ENCODE measurements at places on chromosomes 5 and 9.
A peak's percentile ranks its signal among the peaks of the same experiment; 100 is the strongest.

DNA sequence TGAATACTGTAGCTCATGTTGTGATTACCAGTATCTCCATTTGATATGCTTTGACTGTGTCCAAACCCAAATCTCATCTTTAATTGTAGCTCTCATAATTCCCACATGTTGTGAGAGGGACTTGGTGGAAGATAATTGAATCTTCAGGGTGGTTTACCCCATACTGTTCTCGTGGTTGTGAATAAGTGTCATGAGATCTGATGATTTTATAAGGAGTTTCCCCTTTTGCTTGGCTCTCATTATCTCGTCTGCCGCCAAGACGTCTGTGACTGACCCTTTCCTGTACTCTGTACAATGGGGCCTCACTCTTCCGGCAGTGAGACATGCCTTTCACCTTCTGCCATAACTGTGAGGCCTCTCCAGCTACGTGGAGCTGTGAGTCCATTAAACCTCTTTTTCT is 59.3 kb downstream of the TRIO start:
- no peak for DNase-seq

- no peak for DNase-seq
These were observed 5.3 kb downstream of the SLC1A1 start for GRCh38 chr9:4495537-4495936.

DNA sequence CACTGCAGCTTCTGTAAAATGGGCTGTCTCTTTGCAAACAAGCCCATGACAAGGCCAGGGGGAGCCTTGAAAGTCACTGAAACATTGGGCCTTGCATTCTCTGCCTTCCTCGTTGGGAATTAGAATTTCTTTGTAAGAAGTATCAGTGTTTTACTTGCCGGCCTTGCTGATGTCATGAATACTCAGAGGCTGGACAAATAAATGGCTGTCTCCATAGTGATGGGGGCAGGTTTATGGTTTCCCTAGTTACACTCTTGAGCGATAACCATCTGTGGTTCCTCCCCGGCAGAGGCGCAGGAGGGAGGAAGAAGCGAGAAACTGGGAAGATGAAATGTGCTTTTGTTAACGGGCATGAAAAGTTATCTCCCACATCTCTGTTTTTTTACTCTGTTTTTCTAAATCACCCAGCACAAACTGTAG is 272.7 kb upstream of the PANK3 start:
- DNase-seq: no peak

DNA sequence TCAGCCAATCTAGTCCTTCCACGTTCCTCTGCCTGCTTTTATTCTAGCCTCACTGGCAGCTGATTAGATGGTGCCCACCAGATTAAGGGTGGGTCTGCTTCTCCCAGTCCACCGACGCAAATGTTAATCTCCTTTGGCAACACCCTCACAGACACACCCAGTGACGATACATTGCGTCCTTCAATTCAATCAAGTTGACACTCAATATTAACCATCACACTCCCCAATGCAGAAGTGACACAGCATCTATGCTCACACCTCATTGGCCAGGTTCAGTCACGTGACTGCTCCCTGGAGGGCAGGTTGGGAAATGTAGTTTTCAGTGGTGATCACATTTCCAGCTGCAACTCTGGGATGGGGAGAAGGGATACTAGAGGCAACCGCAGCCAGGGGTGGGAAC is 13.0 kb downstream of the SUSD3 start:
- peak; percentile 29 for DNase-seq

- DNase-seq: no peak
These were observed 437 bp upstream of the TRIM41 start for GRCh38 chr5:181222630-181223057.

DNA sequence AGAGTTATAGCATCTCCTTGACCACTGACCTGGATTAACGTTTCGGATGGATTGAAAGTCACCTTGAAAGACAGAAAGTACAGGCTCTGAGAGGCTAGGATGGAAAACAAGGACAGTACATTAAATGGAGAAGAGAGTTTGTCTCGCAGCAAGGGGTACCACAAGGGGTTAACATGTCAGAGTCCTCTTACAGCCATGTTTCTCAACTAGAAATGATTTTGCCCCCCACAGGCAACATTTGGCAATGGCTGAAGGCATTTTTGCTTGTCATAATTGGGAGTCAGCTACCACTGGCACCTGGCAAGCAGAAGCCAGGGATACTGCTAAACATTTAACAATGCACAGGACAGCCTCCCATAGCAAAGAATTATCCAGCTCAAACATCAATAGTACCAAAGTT is 90.8 kb upstream of the EQTN start:
- no peak for DNase-seq

DNA sequence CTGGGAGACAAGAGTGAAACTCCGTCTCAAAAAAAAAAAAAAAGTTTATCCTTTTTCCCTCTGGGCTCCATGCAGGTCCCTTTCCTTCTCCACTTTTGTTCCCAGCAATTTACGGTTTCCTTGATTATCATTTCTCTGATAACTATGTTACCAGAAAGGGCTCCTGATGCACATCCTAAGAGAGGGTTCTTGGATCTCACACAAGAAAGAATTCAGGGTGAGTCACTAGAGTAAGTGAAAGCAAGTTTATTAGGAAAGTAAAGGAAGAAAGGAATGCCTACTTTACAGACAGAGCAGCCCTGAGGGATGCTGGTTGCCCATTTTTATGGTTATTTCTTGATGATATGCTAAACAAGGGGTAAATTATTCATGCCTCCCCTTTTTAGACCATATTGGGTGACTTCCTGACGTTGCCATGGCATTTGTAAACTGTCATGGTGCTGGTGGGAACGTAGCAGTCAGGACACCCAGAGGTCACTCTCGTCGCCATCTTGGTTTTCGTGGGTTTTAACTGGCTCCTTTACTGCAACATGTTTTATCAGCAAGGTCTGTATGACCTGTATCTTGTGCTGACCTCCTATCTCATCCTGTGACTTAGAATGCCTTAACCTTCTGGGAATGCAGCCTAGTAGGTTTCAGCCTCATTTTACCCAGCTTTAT is 13.5 kb upstream of the MELK start:
- no peak for DNase-seq

DNA sequence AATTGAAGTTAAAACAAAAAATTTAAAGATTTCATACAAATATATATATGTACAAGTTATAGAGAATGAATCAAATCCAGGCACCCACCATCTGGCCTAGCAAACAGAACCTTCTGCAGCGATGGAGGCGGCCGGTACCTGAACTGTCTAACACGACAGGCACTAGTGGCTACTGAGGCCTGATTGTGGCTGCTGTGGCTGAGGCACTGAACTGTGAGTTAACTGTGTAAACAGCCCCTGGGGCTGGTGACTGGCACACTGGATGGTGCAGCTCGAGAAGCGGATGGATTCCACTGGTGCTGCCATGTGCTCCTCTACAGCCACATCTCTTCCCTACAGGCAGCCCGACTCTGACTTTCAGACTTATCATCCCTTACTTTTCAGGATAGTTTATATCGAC is 82.4 kb downstream of the RAPGEF1 start:
- DNase-seq: no peak

GRCh38 chr5:154351141-154351540 is 94.7 kb upstream of the SAP30L start:
- no peak for DNase-seq

DNA sequence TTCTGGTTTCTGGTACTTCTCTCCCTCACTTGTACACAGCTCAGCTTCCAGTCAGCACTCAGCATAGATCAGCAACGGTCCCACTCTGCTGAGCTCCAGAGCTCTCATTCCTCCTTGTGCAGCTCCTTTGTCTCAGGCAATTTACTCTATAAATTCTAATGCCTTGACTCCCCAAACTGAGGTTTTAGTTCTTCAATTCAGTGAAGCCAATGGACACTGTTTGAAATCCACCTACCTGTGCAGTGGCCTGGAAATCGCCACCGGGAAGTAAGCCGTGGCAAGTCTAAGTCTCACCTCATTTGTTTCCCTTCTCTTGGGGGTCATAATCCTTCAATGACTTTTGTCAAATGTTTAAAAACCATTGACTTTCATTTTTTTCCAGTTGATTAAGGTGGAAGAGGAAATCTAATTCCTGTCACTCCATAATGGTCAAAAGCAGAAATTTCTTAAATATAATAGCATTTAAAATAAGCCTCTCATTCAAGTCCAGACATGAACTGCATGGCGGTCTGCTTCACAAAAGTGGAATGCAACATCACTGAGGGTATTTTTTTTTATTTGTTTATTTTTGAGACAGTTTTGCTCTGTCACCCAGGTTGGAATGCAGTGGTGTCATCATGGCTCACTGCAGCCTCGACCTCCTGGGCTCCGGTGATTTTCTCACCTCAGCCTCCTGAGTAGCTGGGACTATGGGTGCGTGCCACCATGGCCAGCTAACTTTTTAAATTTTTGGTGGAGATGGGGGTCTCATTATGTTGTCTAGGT is 79.6 kb downstream of the C7 start:
- no peak for DNase-seq

- DNase-seq: no peak
These were observed 268.8 kb upstream of the NREP start for GRCh38 chr5:112025757-112026156.

GRCh38 chr5:10789726-10790125 is 28.7 kb upstream of the DAP start:
- no peak for DNase-seq

- DNase-seq: no peak
These were observed 354.5 kb upstream of the IZUMO3 start for GRCh38 chr9:24900179-24900578.

- DNase-seq: peak; percentile 63
These were observed 220.8 kb downstream of the SNX18 start for GRCh38 chr5:54738118-54738972.

DNA sequence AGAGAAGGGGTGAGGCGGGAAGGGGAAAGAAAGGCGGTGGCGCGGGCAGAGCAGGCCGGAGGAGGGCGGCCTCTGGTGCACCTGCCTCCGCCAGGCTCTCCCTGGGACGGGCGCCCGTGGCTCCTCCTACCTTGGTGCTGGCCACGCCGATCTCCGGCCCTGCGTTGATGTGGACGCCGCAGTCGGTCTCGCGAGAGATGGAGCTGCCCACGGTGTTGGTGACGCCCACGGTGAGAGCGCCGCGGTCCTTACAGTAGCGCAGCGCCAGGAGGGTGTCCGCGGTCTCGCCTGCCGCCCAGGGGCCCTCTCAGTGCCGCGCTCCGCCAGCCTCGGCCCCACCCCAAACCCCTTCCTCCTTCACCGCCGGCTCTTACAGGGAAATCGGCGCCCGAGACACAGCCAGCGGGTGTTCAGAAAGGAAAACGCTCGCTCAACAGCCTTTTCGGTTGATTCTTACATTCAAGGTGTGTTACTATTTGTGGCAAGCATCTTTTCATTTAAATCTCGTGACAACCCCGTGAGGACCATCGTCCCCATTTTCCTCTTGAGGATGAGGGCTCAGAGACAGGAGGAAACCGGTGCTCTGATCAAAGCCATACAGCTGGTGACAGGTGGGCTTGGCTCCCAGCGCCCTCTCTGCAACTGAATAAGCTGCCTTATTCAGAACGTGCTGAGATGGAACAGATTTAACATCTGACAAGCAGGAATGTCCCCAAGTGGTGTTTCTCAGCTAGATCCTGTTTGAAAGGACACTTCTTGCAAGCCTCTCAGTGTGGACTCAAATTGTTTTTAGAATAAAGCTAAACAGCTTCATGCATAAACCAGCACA is 22.0 kb upstream of the MAPK9 start:
- peak; percentile 80 for DNase-seq

GRCh38 chr9:72351538-72352453 is 13.2 kb downstream of the ZFAND5 start:
- no peak for DNase-seq

DNA sequence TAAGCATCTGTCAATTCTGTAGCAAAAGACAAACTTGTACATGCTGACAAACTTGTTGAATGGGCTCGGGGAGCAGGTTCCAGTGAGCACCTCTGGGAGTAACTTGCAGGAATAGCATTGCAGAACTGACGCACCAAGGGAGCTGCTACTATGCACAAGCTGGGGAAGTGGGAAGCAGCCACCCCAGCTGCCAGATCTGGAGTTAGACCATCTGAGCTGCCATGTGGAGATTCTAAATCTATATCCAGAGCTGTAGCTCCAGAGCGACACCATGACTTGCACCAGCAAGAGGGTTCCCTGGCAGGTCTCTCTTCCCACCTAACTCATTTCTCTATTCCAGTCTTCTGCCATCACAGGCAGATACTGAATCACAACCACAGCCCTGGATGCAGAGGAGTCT is 346.0 kb upstream of the PANK3 start:
- DNase-seq: no peak

DNA sequence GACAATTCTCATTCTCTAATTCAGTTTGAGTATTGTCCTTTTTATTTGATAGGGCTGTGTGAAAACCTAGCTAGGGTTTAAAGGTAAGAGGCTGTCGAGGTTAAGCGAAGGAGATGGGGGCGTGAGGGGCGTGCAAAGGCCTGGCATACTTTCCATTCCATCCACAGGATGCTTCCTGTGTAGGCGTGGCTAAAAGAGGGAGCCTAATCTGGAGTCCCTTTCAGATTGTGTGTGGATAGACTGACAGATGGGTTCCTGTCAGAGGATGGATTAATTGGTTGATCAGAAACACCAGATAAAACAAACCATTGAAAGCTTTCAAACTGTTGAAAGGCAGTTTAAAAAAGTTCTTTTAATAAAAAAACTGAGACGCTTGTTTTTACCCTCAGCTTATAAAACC is 1.1 kb upstream of the ELL2 start:
- no peak for DNase-seq

GRCh38 chr5:40227366-40227765 is 452.3 kb upstream of the PTGER4 start:
- no peak for DNase-seq

GRCh38 chr5:17666726-17667235 is 32.5 kb downstream of the TAF11L14 start:
- DNase-seq: no peak

- no peak for DNase-seq
These were observed 1200.6 kb upstream of the NUDT12 start for GRCh38 chr5:104763216-104763615.

- no peak for DNase-seq
These were observed 1.8 kb downstream of the MARVELD2 start for GRCh38 chr5:69416699-69417098.

GRCh38 chr9:85516455-85516854 is 225.3 kb downstream of the AGTPBP1 start:
- DNase-seq: no peak

GRCh38 chr9:94927048-94927761 is 200.7 kb downstream of the AOPEP start:
- no peak for DNase-seq

DNA sequence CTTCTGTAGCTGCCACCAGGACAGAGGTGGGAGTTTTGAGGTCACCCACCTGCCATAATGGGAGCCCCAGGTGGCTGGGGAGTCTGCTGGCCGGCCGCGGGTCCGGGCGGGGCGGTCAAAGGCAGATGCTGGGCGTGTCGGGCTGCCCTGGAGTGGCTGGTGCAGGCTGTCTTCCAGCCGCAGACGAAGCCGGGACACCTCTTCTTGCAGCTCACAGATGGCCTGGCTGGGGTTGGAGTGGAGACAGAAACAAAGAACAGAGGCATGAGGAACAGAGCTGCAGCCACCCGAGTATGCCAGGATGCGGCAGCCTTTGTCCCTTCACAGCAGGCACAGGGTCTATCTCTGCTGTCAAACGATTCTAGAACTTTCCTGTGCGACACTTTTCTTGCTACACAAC is 18.0 kb downstream of the ORM2 start:
- no peak for DNase-seq

GRCh38 chr5:60369391-60369790 is 330.6 kb downstream of the DEPDC1B start:
- DNase-seq: no peak

All from NCI-H2029 (cell line).